ENCODE measurements at places on chromosomes 12 and 14. TPM values are rescaled to one million over a fixed set of nuclear protein-coding genes. Genes with fewer than 3 reads are reported as not detected.

The OR10G3 gene
- total RNA-seq: not detected

The PKP2 gene
- 88.0 TPM for total RNA-seq

The C12orf57 gene
- 176 TPM for total RNA-seq

The FAM186B gene
- 0.30 TPM for total RNA-seq

The SPTB gene
- total RNA-seq: 2.1 TPM

The DEGS2 gene
- 0.07 TPM for total RNA-seq

The DIO2 gene
- 0.26 TPM for total RNA-seq

The NOC4L gene
- 32.0 TPM for total RNA-seq

The NTF3 gene
- not detected for total RNA-seq

The RDH5 gene
- 3.9 TPM for total RNA-seq

The SLC6A15 gene
- total RNA-seq: 96.3 TPM

The LRRC43 gene
- not detected for total RNA-seq

The TSPAN11 gene
- not detected for total RNA-seq

The OTX2 gene
- not detected for total RNA-seq

The INSM2 gene
- 0.10 TPM for total RNA-seq

The THTPA gene
- 22.4 TPM for total RNA-seq

The JDP2 gene
- 45.3 TPM for total RNA-seq

The DPPA3 gene
- total RNA-seq: not detected

The ZDHHC22 gene
- total RNA-seq: not detected

The KRT72 gene
- total RNA-seq: not detected

The PDZRN4 gene
- total RNA-seq: not detected

The DDX23 gene
- 67.8 TPM for total RNA-seq

The SAMD15 gene
- 0.86 TPM for total RNA-seq

The MYBPC1 gene
- total RNA-seq: 0.70 TPM

The HOXC12 gene
- not detected for total RNA-seq

The NID2 gene
- total RNA-seq: not detected

All from MCF 10A (cell line).